Stomach (tissue), 19 donors: ENCODE measurements at places on chromosomes 3 and 15. TPM values are rescaled to one million over a fixed set of nuclear protein-coding genes. Genes with fewer than 3 reads are reported as not detected.

DNA sequence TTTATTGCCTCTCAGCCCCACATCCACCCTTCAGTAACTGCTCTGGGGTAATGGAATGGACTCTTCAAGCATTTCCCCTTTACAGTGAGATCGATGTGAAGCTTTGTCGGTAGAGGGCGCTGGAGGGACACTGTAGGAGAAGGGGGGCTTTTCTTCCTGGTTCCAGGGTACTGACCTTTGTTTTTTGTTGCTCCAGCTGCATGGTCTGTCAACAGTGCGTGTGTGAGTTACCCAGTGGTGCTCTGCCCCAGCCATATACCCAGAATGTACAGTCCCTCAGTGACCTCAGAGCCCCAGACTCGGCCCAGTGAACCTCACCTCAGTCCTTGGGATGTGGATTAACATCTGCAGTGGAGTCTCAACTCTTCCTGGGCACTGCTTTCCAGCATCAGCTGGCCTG lies 180.3 kb upstream of the TSC22D2 start:
- H3K36me3 ChIP-seq, result no peaks in the 10 kb centered on the region
- H3K27ac ChIP-seq, result no peak overlapping the region
- H3K4me3 ChIP-seq, result no peak overlapping the region
- no peaks in the 10 kb centered on the region for H3K27me3 ChIP-seq

DNA sequence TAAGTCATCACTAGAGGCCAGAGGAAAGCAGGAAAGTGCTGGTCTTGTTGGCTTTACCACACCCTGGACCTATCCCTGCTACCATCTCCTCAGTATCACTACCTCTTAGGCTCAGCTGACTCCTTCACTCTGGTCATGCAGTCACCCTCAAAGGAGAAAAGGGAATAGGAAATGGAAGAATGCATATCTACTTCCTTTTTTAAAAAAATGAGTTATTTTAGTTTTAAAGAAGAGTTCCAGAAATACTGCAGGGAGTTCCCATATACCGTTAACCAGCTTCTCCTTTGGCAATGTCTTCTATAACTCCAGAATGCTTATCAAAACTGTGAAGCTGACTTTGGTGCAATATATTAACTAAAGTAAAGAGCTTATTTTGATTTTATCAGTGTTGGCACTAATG lies 688.6 kb downstream of the DIPK2A start:
- DNase-seq, result no peak
- no peak overlapping the region for H3K4me3 ChIP-seq
- H3K27ac ChIP-seq, result no peak overlapping the region
- H3K36me3 ChIP-seq, result no peaks in the 10 kb centered on the region

DNA sequence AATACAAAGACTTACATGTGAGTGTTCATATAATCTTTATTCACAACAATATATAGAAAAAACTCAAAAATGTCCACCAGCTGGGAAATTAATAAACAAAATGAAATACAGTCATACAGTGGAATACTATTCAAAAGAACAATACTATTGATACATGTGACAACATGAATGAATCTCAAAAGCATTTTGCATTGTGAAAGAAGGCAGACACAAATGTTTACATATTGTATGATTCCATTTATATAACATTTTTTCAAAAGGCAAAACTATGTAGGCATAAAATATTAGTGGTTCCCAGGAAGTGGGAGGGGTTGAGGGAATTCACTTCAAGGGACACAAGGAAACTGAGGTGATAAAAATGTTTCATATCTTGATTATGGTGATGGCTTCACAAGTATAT lies 303.2 kb downstream of the CTNNB1 start:
- no peak overlapping the region for H3K4me3 ChIP-seq
- DNase-seq, result no peak
- no peak overlapping the region for H3K27ac ChIP-seq
- H3K27me3 ChIP-seq, result no peaks in the 10 kb centered on the region

DNA sequence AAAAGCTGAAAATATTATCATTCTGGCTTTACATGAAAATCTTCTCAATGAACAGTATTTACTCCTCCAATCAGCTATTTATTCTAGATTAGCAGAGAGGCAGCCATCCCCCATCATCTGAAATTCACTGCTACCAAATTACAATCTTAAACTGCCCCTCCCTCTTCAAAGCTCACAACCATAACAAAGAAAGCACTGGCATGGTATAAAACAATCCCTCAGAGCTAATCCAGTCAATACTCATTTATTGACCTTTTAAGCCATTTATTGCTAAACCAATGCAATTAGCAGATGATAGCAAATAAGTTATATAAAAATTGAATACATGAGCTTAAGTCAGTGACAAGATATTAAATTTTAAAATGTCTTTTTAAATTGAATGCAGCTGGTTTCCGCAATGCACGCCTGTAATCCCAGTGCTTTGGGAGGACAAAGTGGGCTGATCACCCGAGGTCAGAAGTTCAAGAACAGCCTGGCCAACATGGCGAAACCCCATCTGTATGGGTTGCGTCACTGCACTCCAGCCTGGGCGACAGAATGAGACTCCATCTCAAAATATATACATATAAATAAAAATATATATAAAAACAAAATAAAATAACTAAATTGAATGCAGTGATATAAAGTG lies 12.1 kb downstream of the SLC4A7 start:
- H3K4me3 ChIP-seq, result no peak overlapping the region
- no peak for DNase-seq
- H3K27me3 ChIP-seq, result no peaks in the 10 kb centered on the region
- H3K4me1 ChIP-seq, result peaks cover 59% of the 10 kb centered on the region
- no peaks in the 10 kb centered on the region for H3K36me3 ChIP-seq
- H3K27ac ChIP-seq, result no peak overlapping the region

DNA sequence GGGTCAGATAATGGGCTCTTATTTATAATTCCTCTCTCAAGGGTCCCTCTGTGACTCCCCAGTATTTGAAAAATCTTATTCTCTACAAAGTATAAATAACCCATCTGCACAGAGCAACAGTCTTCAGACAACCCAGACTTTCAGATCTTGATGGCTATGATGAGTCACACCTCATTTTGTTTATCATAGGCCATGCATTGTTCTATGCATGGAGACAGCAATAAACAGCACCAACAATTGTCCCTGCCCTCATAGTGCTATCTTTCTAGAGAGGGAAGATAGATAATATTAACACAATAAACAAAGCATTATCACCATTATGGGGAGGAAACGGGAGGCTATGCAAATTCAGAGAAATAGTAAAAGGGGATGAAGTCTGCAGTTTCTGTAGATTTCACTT lies 13.4 kb downstream of the FHIT start:
- no peak overlapping the region for H3K27ac ChIP-seq
- no peaks in the 10 kb centered on the region for H3K4me1 ChIP-seq
- no peaks in the 10 kb centered on the region for H3K36me3 ChIP-seq
- no peak overlapping the region for H3K4me3 ChIP-seq

Gene PP2D1
- polyA plus RNA-seq, result not detected

Gene CYP1A2
- polyA plus RNA-seq, result not detected
